Activated CD8-positive, alpha-beta memory T cell treated with anti-CD3 and anti-CD28 coated beads for 1 hour (primary cell): ENCODE measurements at places on chromosomes 7 and 10.

DNA sequence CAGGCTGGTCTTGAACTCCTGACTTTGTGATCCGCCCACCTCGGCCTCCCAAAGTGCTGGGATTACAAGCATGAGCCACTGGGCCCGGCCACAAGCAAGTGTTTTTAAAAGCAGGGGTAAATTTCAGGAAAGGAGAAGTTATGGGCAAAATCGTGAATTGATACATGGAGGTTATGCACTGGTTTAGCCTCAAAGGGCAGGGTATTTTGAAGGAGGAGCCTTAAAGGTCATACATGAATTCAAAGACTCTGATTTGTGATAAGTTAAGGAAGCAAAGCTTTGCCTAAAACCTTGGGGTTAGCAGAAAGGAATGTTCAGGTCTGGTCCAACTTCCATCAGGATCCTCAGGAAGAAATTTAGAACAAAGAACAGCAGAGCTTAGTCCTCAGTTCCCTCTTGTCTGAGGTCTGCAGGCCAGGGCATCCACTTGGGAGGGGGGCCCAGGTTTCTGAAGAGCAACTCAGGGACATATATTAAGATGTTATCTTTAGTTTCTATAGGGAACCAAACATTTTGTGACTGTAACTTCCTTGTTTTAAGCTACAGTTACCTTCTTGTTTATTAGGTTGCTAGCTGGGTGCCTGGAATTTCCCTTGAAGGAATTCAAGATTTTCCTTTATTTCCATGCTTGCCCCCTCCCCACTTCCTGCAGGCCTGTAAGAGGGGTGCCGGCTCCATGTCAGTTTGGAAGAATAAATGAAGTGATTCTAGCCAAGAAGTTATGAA, 2.8 kb upstream of the REPIN1 start:
- no peak for DNase-seq

DNA sequence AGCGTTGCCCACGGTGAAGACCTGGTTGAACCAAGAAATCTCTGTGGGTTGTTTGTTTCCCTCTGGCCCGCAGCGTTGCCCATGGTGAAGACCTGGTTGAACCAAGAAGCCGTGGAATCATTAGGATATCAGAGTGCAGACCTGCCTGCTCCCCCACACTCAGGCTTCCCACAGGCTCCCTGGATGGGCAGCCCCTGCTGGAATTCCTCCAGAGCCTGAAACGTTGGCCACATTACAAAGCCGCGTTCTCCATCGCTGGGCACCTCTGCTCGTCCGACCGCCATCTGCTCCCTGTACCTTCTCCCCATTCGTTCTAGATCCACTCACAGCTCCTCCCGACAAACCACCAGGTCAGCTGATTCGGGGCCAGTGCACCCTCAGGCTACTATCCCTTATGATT, 266.9 kb upstream of the SHH start:
- DNase-seq, result no peak

DNA sequence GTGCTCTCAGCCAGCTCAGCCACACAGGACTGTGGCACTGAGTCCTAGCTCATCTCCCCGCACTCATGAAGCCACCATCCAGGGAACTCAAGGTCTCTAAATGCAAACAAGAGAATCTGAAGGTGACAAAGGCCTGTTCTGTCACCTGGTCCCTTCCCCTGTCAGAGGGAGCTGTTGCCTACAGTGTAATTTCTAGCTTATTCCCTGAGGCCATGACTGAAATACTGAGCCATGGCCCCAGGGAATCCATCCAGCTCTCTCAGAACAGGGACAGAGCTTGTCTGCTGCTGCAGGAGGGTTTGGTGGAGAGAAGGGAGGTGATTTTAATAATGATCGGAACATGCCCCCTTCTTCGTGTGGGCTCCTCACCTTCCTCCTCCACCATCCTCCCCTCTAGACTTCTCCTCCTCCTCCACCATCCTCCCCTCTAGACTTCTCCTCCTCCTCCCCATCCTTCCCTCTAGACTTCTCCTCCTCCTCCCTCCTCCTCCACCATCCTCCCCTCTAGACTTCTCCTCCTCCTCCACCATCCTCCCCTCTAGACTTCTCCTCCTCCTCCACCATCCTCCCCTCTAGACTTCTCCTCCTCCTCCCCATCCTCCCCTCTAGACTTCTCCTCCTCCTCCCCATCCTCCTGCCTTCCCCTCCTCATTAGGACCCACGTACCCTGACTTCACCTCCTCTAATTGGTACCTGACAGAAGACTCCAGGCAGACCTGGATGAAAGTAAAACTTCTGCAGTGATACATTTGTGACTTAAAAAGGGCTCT, 338.0 kb upstream of the MKI67 start:
- DNase-seq, result no peak

- DNase-seq, result no peak
These were observed 87.3 kb upstream of the TARP start for GRCh38 chr7:38360776-38361175.

DNA sequence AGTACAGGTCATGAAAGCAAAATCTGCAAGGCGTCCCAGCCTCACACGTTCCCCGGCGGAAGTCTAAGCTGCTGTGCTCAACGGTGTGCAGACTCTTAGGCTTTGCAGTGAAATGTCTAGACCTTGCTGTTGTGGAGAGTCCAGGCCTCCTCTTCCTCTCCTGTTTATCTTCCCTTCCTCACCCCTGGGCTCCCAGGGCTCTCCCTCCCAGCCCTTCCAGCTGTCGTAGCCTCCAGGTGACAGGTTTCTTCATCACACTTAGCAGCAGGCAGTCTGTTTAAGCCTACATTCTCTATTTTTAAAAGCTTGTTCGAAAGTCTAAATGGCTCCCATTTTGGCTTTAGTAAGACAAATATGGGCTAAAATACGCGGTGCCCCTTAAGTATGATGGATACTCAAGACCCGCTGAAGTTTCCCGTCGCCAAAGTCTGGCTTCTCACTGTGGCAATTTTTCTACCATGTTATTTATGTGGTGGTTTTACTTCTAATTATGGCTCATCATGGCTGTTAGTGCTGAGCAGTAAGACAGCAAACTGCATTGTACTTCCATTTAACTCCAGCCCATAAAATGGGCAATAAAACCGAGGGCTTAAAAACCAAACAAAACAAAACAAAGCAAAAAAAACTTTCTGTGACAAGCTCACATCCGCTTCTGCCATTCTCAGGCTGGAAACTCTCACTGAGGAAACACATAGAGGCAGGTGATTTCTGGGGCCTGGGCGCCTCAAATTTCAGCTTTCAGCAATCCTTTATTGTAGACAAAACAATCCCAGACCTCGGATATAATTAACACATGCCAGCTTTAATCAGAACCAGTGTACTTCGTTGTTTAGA, 243.2 kb downstream of the SNX10 start:
- no peak for DNase-seq

DNA sequence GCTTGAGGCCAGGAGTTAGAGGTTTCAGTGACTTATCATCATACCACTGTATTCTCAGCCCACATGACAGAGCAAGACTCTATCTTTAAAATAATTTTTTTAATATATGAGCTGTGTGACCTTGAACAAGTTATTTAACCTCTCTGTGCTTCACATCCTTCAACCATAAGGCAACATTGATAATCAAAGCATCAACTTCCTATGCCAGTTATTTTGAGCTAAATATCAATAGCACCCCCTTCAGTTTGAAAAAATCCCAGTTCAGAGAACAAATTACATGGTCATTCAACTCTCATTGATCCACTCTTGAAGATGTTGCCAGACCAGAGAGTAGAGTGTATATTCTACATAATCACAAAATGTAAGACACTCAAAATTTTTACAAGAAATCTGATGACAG, 53.0 kb downstream of the ASNS start:
- no peak for DNase-seq

DNA sequence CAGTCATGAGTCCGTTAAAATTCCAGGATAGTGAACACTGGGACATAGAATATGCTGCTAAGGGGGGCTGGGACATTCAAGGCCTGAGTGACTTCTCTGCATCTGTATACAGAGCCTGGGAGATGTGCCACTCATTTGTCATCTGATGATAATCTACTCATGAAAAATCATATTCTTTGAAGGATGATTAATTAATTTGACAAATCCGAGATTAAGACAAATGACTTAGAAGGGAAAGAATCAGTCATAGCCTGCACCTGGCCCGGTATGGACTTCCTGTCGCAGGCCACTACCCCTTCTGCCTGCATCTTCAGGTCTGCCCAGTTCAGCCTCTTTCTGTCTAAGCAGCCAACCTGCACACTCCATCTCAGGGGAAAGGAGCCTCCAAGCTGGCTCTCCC, 18.8 kb upstream of the FAM170B start:
- no peak for DNase-seq

DNA sequence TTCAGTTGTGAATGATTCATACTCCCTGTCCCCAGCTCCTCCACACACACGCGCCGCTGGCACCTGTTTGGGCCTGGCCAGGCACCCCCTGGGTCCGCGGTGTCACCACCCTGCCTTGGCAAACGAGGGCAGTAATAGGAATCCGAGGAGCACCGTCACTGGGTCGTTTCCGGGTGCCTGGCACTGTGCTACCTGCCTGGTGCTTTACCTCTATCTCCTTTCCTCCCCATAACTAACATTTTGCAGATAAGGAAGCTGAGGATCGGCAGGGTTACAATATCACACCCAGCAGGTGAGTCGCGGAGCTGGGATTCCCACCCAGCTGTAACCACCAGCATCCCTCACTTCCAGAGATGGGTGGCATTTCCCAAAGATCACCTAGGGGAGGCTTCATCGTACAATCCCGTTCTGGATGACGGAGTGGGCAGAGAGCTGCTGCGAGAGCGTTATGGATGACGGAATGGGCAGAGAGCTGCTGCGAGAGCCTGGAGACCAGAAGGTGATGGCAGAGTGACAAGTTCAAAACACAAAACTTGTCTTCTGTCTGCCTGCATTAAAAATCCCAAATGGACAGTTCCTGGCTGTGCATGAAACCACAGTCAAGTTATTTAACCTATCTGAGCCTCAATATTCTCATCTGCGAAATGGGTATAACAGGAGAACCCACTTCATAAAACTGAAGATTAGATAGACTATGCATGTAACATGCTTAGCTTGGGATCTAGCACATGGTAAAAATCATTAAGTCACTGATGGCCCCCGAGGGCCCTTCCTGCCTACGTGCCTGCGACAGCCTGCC, 1.1 kb upstream of the HSPA12A start:
- no peak for DNase-seq

- DNase-seq, result no peak
These were observed 65.7 kb downstream of the EXOC6 start for GRCh38 chr10:92913973-92914372.

DNA sequence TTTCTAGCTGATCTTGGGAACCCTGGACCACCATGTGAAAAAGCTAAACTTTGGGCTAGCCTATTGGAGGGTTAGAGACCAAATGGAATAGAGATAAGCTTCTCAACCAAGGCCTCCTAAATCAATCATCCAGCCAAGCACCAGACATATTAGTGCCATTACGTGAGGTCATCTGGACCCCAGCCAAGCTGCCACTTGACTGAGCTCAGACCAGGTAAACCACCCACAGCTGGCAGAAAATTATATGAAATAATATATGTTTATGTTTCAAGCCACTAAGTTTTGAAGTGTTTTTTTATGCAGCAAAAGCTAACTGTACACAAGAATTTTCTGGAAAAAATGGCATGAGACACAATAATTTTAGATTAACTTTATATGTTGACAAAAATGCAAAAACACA, 82.6 kb upstream of the PCGF5 start:
- DNase-seq, result no peak

DNA sequence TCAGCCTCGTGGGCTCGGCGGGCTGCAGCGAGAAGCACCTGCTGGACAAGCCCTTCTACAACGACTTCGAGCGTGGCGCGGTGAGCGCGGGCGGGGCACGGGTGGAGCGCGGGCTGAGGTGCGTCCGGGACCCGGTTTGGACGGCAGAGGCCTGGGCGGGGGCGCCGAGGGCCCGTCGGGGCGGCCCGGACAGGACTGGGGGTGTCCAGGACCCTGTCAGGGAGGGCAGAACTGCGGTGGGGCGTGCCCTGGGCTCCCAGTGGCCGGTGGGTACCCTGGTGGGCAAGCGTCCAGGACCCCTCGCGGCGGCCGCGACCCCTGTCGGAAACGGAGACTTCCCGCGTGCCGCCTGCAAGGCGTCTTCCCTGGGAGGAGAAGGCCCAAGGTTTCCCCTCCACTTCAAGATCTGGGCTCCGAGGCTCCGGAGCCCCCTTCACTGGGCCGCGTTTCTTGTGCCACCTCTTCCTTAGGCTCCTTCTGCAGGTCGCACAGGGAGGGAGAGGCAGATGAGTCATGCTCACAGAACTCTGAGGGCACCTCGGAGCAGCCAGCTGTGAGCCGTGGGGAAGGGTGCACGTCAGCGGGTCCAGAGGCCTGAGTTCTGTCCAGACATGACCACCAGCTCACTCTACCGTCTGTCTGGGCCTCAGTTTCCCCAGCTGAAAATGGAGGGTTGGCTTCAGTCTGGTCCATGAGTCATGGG, 485 bp downstream of the ALOX5 start:
- no peak for DNase-seq

- no peak for DNase-seq
These were observed 763.4 kb downstream of the KCNMA1 start for GRCh38 chr10:76874176-76874575.

DNA sequence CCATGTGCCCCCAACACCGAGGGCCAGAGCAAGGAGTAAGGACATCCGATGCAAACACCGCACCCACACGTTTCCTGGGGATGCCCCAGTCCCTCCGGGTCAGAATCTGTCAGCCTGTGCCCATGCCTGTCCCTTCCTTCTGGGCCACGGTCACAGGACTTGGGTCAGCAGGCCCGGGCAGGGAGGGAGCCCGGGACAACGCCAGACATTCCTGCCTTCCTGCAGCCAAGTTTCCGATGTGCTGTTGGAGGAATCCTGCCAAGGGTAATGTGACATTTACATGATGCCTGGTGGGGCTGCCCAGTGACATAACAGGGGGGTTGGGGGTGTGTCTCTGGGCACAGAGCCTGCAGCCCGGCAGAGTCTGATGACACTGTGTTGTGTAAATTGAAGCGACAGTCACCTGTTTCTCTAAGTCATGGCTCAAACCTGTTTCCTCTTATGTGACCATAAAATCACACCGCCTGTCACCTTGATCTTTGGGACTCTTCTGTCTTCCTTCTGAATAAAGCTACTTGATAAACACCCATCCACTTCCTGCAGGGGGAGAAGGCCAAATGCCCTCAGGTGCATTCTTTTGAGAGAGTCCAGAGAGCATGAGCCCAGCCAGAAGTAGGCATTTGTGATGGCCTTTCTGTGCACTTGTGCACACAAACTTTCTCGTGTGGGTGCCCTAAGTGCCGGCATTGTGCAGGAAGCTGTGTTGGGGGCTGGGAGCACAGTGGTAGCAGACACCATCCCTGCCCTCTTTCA, 175.3 kb upstream of the RHEB start:
- DNase-seq, result no peak

DNA sequence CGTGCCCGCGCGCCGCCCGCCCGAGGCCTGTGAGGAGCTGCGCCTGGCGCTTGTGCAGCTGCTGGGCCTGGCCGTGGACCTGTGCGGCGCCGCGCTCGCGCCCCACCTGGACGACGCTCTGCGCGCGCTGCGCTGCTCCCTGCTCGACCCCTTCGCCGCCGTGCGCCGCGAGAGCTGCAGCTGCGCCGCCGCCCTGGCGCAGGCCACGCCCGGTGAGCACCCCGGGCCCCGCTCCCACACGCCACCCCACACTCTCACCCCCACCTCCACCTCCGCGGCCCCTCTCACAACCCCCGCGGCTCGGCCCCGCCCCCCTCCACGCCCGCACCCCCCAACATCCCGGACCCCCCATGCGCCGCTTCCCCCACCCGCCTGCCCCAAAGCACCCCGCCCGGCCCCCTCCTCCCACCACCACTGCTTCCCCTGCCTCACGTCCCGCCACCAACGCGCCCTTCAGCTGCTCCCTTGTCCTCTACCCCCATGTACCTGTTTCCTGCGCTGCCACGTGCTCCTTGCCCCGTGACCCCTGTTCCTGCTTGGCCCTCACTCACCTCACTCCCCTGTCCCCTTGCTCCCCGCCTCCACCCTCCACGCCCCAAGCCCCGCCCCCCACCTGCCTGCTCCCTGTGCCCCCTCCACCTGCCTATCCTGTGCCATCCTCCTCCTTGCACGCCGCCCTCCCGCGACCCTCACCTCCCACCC, at the start of gene PRKAR1B:
TSS of gene PRKAR1B (minus strand) at position 178 of the 702 bp plus-strand sequence. CDS start 15,776 bp downstream, outside the sequence.
- DNase-seq, result no peak
